ENCODE measurements at places on chromosomes 1 and 21. TPM values are rescaled to one million over a fixed set of nuclear protein-coding genes. Genes with fewer than 3 reads are reported as not detected.

- H3K27ac ChIP-seq, result no peak overlapping the region
- H3K4me1 ChIP-seq, result no peaks in the 10 kb centered on the region
- no peak for DNase-seq
- H3K4me3 ChIP-seq, result no peak overlapping the region
Observed at GRCh38 chr1:17183388-17184160, 21.4 kb upstream of the PADI1 start.

DNA sequence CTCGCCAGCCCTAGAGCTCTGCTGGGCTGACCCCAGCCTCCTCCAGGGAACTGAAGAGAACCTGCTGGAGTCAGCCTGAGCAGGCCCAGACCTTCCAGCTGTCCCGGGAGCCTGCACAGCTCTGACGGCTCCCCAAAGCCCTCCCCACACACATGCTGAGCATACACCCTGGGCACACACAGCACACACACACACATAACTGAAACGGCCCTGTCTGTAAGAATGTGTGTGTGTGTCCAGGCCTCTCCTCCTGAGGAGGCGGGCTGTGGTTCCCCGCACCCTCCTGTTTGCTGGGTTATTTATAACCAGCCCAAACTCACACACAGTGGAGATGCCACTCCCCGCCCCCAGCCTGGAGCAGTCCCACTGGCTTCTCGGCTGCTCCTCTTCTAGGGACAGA, 20.2 kb downstream of the SDC3 start:
- no peak overlapping the region for H3K4me3 ChIP-seq
- no peaks in the 10 kb centered on the region for H3K27me3 ChIP-seq
- peaks cover 7% of the 10 kb centered on the region for H3K4me1 ChIP-seq
- peak; percentile 39 for DNase-seq
- H3K36me3 ChIP-seq, result no peaks in the 10 kb centered on the region
- H3K27ac ChIP-seq, result no peak overlapping the region

- H3K4me3 ChIP-seq, result no peak overlapping the region
- peaks cover 18% of the 10 kb centered on the region for H3K4me1 ChIP-seq
- no peak for DNase-seq
- H3K27ac ChIP-seq, result peak overlapping the region; percentile 28
- peaks cover 4% of the 10 kb centered on the region for H3K36me3 ChIP-seq
Observed at GRCh38 chr1:205144046-205144720, 22.4 kb upstream of the RBBP5 start.

- H3K27ac ChIP-seq, result no peak overlapping the region
- no peaks in the 10 kb centered on the region for H3K36me3 ChIP-seq
- no peaks in the 10 kb centered on the region for H3K4me1 ChIP-seq
- peak; percentile 30 for DNase-seq
- no peak overlapping the region for H3K4me3 ChIP-seq
Observed at GRCh38 chr1:119275145-119276134, 93.1 kb upstream of the HAO2 start.

- no peak overlapping the region for H3K27ac ChIP-seq
- H3K4me1 ChIP-seq, result no peaks in the 10 kb centered on the region
- peak; percentile 16 for DNase-seq
- no peaks in the 10 kb centered on the region for H3K27me3 ChIP-seq
- no peak overlapping the region for H3K4me3 ChIP-seq
Observed at GRCh38 chr1:76759950-76760349, 107.3 kb upstream of the ST6GALNAC5 start.

- no peak overlapping the region for H3K4me3 ChIP-seq
- H3K27me3 ChIP-seq, result no peaks in the 10 kb centered on the region
- no peak overlapping the region for H3K27ac ChIP-seq
- H3K36me3 ChIP-seq, result no peaks in the 10 kb centered on the region
- DNase-seq, result no peak
Observed at GRCh38 chr1:44043176-44044070, 12.2 kb upstream of the SLC6A9 start.

CFAP45 gene
- total RNA-seq, result not detected

MTARC1 gene
- 5.2 TPM for total RNA-seq

DNA sequence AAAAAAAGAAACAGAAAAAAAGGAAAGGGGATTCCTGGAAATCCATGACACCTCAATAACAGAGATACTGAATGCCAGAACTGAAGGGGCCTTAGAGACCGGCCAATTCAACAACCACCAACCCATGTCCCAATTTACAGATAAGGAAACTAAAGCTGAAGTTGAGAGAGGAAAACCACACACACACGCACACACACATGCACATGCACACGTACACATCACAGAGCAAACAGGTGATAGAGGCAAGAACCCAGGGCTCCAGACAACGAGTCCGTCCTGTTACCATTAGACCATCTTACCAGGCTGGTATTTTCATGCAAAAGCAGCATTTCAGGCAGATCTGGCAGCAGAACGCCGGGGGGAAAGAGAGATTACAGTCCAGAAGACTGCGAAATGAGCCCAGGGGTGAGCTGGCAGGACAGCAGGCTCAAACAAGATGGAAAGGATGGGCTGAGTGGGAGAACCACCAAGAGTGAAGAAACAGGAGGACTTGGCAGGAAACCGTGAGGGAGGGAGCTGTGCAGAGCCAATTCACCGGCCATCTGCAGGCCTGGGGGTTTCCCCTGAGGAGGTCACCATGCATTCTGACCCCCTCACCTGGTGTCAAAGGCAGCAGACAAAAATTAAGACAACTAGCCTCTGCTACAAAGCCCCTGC, 43.5 kb downstream of the PAFAH2 start:
- H3K27ac ChIP-seq, result no peak overlapping the region
- H3K4me1 ChIP-seq, result no peaks in the 10 kb centered on the region
- H3K4me3 ChIP-seq, result no peak overlapping the region

- H3K27me3 ChIP-seq, result no peaks in the 10 kb centered on the region
- no peak for DNase-seq
- H3K36me3 ChIP-seq, result no peaks in the 10 kb centered on the region
- no peak overlapping the region for H3K4me3 ChIP-seq
Observed at GRCh38 chr21:39022035-39022434, 161.2 kb downstream of the PSMG1 start.

NOTCH2 gene
- 39.6 TPM for total RNA-seq

RGS8 gene
- total RNA-seq, result not detected
